GM23248 (cell line): ENCODE measurements at places on chromosomes 12 and 14.
A peak's percentile ranks its signal among the peaks of the same experiment; 100 is the strongest.

GRCh38 chr12:127944211-127944899 lies 322.6 kb upstream of the TMEM132C start:
- DNase-seq: no peak

DNA sequence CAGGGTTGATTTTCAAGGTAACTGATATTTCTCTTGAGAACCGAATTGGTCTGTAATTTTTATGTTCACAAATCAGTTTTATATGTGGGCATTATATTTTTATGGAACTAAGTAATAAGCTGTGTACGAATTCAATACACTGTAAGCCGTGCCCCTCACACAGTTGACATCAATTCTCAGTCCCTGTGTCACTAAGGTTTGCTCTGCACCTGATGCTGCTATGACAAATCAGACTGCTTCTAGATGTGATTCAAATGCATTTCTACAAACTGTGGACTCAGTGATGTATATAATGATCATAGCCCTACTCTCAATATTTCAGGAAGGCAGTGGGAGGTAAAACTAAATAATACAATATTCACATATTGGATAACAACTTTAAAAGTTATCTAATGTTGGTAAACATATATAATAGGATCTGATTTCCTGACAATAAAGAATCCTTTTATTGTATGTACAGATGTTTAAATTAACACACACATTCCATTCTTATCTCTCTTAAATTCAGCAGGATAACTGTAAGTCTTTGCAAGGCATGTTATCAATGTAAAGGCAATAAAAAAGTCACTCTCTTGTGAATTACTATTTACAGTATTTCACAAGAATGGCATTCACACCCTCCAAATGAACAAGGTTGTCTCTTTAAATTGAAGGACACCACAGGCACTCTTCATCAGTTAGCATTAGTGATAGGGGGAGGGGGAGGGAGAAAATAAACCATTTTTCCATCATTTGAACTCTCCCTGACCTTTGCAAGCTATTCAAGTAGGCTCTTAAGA lies 87.2 kb upstream of the SOX5 start:
- DNase-seq: no peak

- peak; percentile 3 for DNase-seq
These were observed 168.7 kb upstream of the HIF1A start for GRCh38 chr14:61526405-61527312.

DNA sequence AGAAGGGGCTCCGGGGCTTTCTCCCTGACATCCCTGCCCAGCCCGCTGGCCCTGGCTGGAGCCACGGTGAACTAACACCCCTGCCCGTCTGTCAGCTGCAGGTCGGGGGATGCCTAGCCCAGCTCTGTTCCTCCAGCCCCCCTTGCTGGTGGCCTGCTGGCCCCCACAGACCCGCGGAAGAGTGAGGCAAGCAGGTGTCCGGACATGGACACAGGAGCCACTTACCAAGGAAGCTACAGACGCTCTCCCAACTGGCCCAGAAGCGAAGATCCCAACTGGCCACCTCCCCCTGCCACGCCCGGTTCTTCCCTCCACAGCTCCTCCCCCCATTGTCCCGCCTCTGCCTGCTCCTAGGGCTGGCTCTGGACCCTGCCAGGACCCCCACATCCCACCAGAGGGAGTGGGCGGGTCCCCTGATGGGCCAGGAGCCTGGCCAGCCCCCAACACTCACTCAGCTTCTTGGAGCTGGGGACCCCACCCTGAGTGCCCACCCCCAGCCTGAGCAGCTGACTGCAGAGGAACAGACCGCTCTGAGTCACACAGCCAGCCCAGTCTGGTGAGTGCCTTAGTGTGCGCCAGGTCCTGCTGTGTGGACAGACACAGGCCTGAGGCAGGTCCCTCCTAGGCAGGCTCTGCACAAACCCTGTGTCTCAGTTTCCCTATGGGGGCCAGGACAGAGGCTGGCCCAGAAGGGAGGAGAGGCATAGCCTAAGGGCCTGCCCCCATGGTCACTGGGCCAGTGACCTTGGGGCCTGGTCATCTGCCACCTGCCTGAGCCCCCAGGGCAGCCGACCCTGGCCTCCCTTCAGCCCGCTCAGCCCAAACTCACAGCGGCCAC lies 7.7 kb downstream of the AHNAK2 start:
- DNase-seq: peak; percentile 98

- no peak for DNase-seq
These were observed 353.0 kb downstream of the CCDC91 start for GRCh38 chr12:28543021-28543890.

- peak; percentile 84 for DNase-seq
These were observed 71.2 kb downstream of the TNFAIP2 start for GRCh38 chr14:103194256-103195045.

GRCh38 chr12:111453071-111453989 lies 47.6 kb downstream of the SH2B3 start:
- no peak for DNase-seq

DNA sequence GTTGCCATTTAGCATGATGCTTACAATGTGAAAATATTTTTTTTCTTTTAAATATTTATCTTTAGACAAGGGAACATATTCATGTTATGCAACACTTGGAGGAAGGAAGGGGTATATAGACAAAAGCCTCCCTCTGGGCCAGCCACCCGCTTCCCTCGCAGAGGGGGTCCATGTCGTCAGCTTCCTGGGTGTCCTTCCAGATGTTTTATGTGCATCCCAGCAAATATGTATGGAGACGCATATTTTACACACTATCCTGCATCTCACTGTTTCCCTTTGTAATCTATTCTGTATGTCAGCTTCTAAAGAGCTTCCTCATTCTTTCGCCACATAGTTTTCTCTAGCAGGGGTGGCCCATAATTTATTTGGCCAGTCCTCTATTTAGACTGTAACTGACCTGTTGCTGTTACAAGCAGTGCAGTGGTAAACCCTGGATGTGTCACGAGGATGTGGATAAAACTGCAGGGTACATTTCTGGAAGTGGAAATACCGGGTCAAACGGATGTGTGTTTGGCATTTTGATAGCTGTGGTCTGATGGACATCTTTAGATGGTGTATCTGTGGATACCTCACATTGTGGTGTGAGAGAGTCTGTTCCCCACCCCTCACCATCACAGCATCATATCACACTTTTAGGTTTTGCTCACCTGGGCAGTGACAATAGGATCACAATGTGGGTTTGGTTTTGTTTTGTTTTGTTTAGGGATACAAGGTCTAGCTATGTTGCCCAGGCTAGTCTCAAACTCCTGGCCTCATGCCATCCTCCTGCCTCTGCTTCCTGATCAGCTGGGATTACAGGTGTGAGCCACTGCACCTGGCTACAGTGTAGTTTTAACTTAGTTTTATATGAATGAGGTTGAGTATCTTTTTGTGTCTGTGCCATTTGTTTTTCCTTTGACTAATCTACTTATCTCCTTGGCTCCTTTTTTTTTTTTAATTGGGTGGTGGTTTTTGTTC lies 31.6 kb downstream of the FAM222A start:
- no peak for DNase-seq

- peak; percentile 81 for DNase-seq
These were observed 147.6 kb downstream of the PAH start for GRCh38 chr12:102769323-102769916.

- no peak for DNase-seq
These were observed 5.3 kb downstream of the BAG5 start for GRCh38 chr14:103556946-103557758.

DNA sequence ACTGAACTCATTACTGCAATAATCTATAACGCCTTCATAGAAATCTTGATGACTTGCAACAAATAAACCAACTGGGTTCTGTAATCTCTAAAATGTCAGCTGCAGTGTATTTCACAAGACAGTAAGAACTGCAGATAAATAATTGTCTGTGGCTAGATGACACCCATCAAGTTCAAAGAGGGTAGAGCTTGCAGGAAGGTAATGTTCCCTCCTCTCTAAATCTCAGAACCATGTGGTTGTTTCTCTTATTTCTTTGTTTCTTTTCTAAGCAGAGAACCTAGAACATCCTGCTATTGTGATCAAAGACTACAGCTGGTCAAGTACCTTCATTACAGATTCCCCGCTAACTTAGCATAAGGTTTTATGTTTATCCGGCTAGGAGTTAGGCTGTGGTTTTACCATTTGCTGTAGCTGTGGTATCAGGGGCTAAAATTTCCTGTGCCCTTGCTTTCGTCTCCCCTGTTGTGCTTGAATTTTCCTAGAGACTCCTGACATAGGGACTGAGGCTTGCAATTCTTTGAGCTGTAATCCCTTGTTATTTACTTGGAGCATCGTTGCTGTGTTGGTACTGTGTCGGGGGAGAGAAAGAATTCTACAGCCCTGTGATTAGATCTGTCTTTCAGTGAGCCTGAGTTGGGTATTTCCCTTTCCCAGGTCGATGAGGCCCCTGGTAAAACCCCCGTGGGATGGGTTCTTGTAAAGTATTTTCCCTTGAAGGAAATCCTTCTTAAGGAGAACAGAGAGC lies 253.1 kb upstream of the BTG1 start:
- no peak for DNase-seq

GRCh38 chr14:24232645-24233537 lies at the start of gene GMPR2:
Gene GMPR2, plus strand, starts transcription at chr14:24232929. Its CDS starts 325 bp downstream, at chr14:24233254.
- DNase-seq: peak; percentile 54

DNA sequence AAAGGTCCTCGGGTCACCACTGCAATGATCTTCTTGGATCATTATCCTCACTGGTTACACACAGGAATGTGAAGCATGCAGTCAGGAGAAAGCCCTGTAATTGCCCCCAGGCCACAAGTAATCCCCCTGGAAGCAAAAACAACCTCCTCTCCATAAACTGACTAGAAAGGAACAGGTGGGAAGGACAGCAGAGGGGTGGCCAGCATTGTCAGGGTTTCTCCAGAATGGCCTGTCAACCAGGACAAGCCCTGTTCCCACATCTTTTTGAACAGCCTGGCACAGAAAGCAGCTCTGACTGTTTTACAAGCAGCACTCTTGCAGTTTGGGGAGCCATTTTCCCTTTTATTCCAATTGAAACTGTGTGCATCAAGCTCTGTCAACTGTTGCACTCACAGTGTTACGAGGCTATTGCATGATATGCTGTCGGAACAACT lies 36.1 kb downstream of the TMCC3 start:
- no peak for DNase-seq

DNA sequence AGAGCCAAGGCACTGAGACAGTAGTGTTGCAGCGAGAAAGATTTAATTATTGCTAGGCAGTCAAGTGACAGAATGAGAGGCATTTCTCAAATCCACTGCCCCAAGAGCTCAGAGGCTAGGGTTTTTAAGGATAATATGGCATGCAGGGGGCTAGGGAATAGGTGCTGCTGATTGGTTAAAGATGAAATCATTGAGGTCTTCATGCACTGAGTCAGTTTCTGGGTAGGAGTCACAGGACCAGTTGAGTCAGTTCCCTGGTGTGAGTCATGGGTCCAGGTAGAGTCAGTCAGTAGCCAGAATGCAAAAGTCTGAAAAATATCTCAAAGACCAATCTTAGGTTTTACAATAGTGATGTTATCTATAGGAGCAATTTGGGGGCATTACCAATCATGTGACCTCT lies 323.8 kb downstream of the RGS6 start:
- peak; percentile 4 for DNase-seq

GRCh38 chr12:63090716-63091115 lies 60.3 kb downstream of the AVPR1A start:
- no peak for DNase-seq

DNA sequence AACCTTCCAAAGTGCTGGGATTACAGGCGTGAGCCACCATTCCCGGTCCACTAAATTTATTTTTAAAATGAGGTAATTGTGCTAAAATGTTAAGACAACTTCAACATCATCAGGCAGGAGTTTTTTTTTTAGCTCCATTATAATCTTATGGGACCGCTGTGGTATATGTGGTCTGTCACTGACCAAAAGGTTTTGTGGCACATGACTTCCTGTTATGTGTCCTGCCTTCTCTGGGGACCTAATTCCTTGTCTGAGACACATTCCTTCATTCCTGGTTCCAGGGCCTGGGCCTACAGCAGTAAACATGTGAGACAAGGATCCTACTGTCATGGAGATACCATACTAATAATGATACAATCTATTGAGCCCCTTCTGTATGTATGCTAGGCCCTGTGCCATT lies 4.9 kb downstream of the TEX52 start:
- no peak for DNase-seq

GRCh38 chr12:69002969-69003368 lies 70.0 kb upstream of the CPM start:
- DNase-seq: no peak

GRCh38 chr14:93960108-93960475 lies 16.3 kb downstream of the ASB2 start:
- DNase-seq: peak; percentile 30

GRCh38 chr12:68772714-68773113 lies 26.7 kb downstream of the SLC35E3 start:
- DNase-seq: no peak

DNA sequence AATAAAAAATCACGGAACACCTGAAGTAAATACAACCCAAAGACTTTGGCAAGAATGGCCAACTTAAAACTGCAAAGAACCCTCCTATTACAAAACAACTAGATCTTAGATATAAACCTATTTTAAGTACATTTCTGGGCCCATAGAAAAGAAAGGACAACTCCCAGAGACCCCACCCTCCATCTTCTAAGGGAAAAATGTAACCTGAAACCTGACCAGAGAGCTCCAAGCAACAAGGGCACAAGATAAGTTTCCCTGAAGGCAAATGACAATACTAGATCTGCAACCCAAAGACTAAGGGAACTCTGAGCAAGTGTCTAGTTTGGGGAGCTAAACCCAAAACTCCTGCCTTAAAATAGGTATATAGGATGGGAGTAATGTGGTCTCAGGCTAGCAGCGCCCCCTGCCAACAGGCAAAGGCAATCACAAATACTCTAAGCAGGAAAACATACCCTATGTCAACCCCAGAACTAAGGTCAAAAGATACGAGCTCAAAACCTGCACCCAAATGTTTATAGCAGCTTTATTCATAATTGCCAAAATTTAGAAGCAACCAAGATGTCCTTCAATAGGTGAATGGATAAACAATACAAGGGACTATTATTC lies 218.9 kb downstream of the ITPR2 start:
- peak; percentile 52 for DNase-seq

- no peak for DNase-seq
These were observed 58.3 kb downstream of the CCNK start for GRCh38 chr14:99539491-99539890.

GRCh38 chr14:88296351-88296750 lies 26.7 kb downstream of the KCNK10 start:
- no peak for DNase-seq
